ENCODE measurements at places on chromosomes 5 and 9. TPM values are rescaled to one million over a fixed set of nuclear protein-coding genes. Genes with fewer than 3 reads are reported as not detected.

Gene OLFM1
- 29.2 TPM for total RNA-seq

Gene PDZD2
- 4.9 TPM for total RNA-seq

Gene IL13
- not detected for total RNA-seq

Gene N4BP3
- total RNA-seq, result 1.8 TPM

- DNase-seq, result no peak
Observed at GRCh38 chr5:171157276-171157675, 151.8 kb upstream of the TLX3 start.

GRCh38 chr5:67215519-67216471, 19.2 kb upstream of the CD180 start:
- peak; percentile 94 for DNase-seq

DNA sequence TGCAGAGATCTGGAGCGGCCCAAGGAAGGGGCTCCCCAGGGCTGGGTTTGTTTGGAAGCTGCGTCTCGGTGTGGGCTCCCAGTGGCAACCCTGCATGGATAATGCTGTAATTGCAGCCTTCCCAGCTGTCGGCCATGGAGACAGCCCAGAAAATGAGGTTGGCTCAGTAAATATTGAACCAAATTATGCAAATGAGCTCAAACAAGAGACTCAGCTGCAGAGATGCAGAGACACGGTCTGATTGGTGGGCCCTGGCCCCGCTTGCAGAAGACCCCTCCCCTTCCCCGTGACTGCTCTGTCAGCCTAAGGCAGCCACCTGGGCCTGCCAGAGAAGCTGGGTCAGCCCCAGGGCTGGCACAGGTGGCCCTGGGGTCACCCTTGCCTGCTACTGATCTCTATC, 75.9 kb downstream of the RAD23B start:
- no peak for DNase-seq

DNA sequence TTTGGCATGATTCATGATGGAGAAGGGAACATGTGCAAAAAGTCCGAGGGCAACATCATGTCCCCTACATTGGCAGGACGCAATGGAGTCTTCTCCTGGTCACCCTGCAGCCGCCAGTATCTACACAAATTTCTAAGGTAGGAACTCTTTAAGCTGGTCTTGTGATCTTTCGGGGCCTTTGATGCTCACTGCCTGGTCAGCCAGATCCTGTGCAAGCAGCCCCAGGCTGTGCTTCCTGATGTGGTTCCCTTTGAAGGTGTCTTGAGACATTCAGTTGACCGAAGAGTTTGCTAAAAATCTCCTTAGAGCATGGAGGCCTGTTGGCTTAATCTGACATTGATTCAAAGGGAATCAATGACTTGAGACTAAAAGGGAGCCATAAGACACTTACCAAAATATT, 60.0 kb downstream of the ADAMTS16 start:
- no peak for DNase-seq

- DNase-seq, result peak; percentile 46
Observed at GRCh38 chr5:179874536-179875292, 16.1 kb upstream of the MRNIP start.

DNA sequence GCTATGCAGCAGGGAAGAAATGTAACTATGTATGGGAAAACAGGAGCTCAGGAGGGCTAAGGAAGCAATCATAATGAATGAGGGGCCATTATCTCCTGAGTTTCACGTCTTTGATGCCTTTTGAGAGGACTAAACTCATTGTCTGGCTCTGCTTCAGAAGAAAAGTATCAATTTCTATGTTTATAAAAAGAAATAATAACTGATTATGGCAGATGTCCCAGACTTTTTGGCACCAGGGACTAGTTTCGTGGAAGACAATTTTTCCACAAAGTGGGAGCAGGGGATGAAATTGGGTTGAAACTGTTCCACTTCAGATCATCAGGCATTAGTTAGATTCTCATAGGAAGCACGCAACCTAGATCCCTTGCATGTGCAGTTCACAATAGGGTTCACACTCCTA, 8.7 kb upstream of the IL7R start:
- no peak for DNase-seq

All from posterior vena cava (tissue), 2 donors.